NCI-H1417 (cell line): ENCODE measurements at places on chromosomes 12 and 14.

DNA sequence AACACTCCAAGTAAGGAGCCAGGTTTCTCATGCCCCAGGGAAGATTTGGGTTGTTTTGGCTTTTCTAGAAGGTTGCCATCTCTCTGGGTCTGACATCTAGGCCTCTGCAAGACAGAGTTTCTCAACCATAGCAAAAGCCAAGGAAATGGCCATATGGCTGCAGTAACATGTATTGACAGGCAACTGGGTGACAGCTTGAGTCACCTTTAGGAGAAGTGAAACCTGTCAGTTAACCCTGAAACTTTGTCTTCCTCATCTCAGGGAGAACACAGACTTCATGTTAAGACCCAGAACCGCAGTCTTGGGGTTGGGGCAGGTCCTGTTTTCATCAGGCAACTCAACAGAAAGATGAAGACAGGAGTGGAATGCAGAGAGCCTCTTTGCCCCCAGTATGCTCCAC, 46.0 kb upstream of the PLBD1 start:
- no peak for DNase-seq

DNA sequence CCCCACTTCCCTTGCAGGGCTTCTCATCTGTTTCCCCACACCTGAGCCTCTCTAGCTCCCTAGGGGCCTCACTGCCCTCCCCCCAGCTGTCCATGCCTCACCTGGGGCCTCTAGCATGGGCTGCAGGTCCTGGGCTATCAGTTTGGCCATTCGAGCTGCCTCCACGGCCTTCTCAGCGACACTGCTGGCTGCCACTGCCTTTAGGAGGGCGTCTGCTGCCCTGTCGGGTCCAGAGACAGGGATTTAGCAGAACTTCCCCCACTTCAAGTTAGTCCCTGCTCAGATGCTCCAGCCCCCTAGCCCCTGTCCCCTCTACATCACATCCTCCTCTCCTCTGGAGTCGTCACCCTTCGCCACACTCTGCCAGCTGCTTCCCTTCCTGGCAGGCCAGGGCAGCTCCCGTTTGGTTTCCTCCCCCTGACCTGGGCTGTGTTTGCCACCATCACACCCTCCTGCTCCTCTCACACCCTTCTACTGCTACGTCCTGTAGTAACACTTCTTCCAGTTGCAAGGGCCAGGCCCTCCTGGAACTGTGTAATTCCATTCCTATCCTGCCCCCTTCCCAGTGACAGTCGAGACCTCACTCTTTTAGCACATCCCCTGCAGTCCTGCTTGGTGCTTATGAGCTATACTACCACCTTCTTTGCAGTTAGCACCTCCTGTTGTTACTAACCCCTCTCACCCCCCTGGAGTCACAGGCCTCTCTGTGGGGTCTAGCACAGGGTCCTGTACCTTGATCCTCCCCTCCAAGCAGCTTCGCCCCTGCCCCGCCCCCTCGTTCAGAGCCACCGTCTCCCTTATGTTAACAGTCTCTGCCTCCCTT, 4.3 kb upstream of the AP1G2 start:
- DNase-seq: no peak

DNA sequence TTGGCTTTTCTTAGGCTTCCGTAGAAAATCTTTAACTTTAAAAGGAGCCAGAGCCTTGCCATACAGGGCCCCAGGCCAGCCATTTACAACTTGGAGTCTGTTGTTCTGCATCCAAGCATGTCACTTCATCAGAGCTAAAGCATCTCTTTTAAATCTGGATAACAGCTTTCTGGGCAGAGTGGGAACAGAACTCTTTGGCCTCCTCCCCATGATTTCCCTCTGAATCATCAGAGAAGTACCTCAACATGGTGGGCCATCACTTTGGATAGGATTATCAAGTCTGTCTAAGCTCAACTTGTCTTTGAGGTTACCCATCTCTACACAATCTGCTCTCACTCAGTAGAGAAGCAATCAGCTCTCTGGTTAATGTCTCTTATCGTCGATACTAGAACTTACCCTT, 170.9 kb downstream of the SLC6A15 start:
- DNase-seq: no peak

DNA sequence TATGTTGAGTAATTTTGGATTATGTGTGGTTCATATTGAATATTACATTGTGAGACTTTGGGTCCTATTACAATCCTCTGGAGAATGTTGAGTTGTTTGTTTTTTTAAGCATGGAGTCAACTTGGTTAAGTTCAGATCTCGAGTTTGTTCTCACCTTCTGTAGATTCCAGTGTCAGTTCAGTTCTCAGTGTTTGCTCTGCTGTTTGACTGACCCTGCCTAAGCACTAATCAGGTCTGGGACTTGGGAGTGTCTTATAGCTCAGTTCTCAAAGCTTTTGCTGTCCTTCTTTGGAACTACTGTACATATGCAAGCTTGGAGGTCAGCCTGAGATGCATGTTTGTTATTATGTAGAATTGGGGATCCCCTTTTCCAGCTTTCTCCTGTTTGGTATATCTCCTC, 63.1 kb downstream of the DIP2B start:
- no peak for DNase-seq

GRCh38 chr12:75623631-75624154, 112.3 kb upstream of the KRR1 start:
- no peak for DNase-seq

DNA sequence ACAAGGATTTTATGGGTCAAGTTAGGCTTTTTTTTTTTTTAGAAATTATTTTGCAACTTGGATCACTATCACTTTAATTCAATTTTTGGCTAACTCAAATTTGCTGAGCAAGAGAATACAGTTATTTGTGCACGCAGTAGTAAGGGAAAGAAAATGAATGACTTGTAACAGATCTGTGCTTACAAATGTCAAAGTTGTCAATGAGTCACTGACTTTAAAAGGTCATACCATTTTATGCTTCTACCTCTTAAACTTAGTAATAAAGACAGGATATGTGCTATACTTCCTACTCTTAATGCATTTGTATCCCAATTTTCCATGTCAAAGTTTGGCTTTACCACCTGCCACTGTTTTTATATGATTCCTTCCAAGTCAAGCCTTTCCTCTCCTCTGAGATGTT, 131.1 kb upstream of the FBXO33 start:
- DNase-seq: no peak

GRCh38 chr12:11963841-11964471, 106.8 kb upstream of the BCL2L14 start:
- DNase-seq: no peak

DNA sequence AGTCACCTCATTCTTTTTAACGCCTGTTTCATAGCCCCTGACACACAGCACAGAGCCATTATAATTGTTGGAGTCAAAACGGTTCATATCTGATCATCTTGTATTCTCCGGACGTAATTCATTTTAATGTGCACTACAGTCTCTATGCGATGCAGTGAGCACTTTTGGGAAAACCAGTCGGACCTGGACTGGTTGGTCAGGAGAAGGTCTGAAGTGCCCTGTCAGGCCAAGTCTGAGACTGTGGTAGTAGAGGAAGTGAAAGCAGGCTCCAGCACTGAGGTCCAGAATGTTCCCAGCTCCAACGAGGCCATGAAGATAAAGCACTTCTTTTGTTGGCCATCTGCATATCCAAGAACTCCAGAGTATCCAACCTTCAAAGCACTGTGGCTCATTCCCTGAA, 117.1 kb upstream of the NCOR2 start:
- DNase-seq: no peak

GRCh38 chr12:30840715-30841114, 85.8 kb upstream of the TSPAN11 start:
- no peak for DNase-seq

DNA sequence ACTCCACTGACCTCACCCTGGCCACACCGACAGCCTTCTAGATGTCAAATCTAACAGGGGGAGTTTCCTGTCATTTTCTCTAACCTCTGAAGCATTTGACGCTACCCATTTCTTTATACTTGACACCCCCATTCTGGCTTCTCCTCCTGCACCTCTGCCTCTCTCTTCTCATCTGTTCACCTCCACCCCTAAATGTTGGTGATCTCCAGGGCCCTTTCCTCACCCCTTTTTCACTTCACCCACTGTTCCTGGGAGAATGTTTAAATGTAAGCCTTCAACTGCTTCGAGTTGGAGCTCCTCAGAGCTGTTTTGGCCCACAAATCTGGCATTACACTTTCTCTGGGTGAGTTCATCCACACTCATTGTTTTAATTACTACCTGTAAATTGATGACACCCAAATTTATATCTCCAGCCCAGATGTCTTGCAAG, 452 bp upstream of the RABGGTA start:
- DNase-seq: no peak

- no peak for DNase-seq
These were observed 92.8 kb downstream of the SCN8A start for GRCh38 chr12:51683763-51684357.

- DNase-seq: peak; percentile 82
These were observed 8.1 kb upstream of the PPP1R1A start for GRCh38 chr12:54596526-54596946.

DNA sequence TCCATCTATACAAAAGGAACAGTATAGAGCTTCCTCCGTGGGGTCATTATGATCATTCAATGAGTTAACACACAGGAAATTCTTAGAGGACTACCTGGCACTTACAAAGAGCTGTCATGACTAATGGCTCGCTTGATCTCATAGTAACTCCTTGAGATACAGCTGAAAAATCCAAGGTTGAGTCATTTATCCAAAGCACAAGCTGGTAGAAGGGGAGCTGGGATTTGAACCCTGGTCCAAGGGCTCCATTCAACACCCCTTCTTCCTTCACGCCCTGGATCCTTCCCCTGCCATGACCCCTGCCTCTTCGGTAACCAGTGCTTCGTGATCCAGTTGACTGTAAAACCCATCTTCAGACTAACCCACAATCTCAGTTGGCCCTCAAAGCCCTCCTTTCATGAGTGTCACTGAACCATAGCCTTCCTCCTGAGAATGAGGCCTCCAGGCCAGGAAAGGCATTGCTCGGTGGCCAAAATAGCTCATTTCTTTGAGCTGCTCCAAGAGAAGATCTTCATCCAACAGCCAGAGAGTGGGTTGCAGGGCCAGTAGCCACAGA, 7.8 kb downstream of the ZFP36L1 start:
- no peak for DNase-seq

DNA sequence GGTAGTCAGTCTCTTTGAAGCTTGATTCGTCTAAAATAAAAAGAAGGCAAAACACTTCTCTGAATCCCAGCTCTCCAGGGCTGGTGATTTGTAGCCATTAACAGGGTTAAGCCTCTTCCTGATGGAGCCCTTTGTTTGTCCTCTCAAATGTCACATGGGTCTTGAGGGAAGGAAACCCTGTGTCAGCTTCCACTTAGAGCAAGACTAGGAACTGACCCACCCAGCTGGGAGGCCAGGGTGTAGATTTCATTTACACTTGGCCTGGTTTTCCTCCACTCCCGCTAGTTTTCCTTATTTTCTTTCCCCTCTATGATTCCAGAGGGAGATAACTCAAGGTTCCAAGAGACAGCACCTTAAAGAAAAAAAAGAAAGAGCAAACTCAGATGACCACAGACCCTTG, 230.5 kb upstream of the EGLN3 start:
- peak; percentile 42 for DNase-seq

DNA sequence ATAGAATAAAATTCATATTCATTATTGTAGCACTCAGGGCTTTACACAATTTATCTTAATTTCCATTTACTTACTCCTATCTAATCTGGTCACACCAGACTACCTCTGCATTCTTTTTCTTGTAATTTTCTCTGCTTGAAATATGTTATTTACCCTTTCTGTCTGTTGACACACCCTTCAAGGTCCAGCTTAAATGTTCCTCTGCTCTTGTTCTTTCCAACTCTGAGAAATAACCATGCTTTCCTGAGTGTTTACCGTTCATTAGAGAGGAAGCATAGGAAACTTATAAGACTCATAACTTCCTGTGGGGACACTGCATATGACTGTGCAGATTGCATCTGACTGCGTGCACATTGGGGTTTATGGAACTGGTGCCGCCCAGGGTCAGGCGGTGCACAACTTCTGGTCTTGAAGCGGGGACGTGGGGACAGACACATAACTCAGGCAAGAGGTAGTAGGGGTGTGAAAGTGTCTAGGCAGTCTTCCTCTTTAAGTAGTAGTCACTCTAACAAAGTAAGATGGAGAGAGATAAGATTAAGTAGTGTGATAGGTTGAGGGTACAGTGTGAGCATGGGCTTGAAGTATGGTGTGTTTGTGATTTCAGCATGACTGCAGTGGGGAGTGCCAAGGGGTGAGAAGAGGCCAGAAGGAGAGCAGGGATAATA, 42.6 kb upstream of the FOXJ2 start:
- no peak for DNase-seq

- no peak for DNase-seq
These were observed 25.3 kb upstream of the TMEM106C start for GRCh38 chr12:47938093-47938492.

- DNase-seq: peak; percentile 4
These were observed 773.7 kb downstream of the BCL11B start for GRCh38 chr14:98498019-98498885.

GRCh38 chr12:116299064-116299463, 21.6 kb upstream of the MED13L start:
- no peak for DNase-seq

- DNase-seq: peak; percentile 69
These were observed 5.4 kb upstream of the EML5 start for GRCh38 chr14:88798156-88798555.

- DNase-seq: no peak
These were observed 28.7 kb downstream of the COX8C start for GRCh38 chr14:93375673-93376156.

DNA sequence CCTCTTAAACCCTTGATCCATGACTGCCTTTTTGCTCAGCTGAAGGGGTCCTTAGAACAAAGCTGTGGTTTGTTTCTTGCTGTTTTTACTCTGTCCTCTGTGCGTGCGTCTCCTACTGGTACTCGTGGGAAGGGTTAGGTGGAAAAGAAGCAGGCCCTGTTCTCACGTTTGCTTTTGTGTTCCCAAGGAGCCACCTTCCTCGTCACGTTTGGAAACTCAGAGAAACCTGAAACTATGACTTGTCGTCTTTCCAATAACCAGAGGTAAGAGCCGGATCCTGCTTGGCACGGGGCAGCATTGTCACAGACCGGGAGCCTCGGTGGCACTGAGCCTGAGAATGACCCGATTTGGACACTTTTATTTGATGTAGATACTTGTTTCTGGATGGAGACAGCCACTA, 13.1 kb downstream of the ZFYVE21 start:
- no peak for DNase-seq

- no peak for DNase-seq
These were observed 312.0 kb downstream of the KCNC2 start for GRCh38 chr12:74897425-74898211.

- DNase-seq: no peak
These were observed 99.3 kb downstream of the HECTD4 start for GRCh38 chr12:112282920-112283319.

DNA sequence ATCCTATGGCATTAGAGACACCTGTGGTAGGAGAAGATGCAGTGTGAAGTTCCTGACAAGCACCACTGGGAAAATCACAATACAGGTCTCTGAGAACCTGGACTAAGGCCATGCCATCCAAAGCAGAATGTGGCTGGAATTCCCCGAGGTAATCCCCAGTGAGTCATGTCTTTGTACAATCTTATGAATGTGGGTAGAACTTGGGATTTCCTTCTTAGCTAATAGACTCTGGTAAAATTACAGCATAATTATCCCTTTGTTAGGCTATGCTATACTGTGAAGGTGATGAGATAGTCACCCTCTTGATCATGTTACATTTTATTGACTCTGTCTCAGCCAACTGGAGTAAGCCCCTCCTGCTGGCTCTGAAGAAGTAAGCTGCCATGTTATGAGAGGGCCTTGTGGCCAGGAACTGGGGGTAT, 224.3 kb upstream of the DCN start:
- DNase-seq: no peak
